Esophagus squamous epithelium (tissue), 5 donors: ENCODE measurements at places on chromosomes 7 and 10.

DNA sequence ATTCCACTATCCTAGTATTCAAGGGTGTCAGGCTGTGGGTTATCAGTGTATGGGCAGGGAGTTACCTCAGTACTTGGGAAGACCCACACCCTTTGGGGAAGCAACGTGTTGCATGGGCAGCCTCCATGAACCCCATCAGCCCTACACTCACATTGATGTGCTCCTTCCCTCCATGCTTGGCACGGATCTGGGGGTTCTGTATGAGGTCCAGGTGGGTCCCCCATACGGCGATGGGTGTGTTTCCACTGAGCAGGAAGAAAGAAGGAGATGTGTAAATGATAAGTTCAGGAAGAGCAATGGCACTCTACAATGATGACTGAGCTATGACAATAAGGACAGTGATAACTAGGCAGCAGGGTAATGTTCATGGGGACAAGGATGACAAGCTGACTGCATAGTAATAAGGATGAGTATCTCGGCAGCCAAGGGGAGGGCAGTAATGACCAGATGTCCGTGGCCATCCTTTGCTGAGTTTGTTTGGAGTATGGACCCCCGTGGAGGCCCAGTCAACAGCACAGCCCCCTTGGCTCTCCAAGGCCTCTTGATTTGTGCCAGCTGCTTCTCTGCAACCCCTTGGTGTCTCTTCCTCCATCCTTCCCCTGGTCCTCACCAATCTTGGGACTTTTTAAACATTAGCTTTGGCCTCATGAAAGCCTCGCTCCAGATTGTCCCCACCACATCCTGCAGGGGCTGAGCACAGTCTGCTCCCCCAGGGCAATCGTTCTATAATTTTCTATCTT, 394.2 kb downstream of the PLXNA4 start:
- no peak for DNase-seq

- DNase-seq = peak; percentile 4
Observed at GRCh38 chr10:13371897-13372470, 23.9 kb upstream of the SEPHS1 start.

GRCh38 chr10:132163278-132163765, 23.4 kb upstream of the DPYSL4 start:
- DNase-seq = no peak

- no peak for DNase-seq
Observed at GRCh38 chr10:77541247-77541646, 96.4 kb downstream of the KCNMA1 start.

GRCh38 chr10:33352175-33352574, 17.7 kb upstream of the NRP1 start:
- DNase-seq = no peak

DNA sequence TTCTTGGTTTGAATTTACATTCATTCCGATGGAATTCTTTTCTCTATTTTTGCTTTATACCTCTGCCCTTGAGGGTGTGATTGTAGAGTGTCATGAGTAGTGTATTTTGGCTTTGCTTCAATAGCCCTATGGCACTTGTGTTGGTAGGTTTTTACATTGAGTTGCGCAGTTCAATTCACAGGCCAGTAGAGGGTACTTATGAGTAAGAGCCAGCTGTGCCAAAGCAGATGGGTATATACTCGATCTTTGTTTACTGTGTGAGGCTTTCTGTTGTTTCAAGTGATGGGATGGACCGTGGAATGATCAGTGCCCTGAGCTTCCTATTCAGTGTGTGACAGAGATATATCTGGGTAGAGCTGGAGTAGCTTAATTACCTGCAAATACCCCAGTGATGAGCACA, 4.3 kb upstream of the AKR1C3 start:
- DNase-seq = no peak

DNA sequence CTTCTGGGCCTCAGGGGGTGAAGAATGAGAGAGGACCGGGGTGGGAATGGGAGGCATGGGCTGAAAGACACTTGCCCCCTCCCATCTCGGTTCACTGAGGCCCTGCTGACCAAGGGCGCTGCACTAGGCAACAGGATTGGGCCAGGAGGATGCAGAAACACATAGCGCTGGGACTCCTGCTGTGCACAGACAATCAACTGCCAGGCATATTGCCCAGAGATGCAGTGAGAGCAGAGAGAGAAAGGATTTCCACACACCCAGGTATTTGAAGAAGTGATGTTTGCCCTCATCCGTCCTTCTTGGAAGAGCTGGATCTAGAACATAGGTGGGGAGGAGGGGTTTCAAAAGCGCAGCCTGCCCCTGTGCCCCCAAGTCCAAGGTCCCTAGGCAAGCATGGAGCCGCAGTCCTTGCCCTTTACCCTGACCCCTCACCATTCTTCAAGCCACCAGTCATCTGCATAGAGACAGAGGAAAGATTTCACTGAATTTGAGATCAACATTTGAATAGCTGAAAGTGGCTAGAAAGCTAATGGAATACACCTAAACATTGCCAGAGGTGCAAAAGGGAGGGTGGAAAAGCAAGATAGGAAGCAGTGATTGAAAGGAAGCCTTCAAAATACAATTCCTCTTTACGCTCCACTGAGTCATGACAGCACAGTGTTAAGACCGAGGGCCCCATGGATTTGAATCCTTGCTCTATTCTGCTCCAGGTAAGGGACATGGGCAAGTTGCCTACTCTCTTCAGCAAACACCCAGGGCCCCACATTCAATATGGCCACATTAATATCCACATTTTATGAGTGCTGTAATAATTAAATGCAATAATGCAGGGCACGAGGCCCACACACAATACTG, 44.2 kb upstream of the TNS3 start:
- no peak for DNase-seq

DNA sequence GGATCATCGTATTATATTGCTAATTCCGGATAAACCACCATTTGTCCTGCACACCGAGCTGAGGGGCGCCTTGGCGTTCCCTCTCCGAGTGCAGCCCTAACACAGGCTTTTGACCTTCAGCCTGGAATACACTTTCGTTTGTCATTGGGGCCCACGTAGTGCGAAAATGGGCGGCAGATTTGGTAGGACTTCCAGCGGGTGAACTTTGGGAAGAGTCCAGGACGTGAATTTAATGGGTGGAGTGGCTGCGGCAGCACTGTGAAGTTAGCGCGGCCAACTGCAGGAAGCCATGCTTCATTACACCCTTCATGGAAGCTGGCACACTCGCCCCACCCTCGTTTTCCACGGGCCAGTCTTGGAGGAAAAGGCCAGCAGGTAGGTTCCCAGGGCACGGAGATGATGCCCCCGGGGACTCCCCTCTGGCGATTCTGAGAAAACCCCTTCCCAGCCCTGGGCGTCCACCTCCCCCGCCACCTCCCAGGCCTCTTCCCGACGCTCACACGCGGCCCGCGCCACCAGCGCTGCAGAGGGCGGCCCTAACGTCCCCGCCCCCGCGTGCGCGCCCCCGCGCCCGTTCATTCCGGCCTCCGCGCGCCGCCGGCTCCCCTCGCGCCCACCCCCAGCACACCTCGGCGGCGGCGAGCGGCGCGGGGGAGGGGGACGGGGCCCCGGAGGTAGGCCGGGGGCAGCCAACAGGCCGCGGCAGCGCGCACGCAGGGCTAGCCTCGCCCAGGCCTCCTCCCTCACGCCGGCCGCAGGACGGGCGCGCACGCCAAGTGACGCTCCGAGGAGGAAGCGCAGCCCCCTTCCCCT, at the start of gene MLLT10:
MLLT10 (plus strand) TSS at position 766 of the 813 bp plus-strand sequence. CDS start 413 bp downstream, outside the sequence.
- peak; percentile 65 for DNase-seq

GRCh38 chr7:133570321-133570720, 317.4 kb downstream of the EXOC4 start:
- DNase-seq = no peak

DNA sequence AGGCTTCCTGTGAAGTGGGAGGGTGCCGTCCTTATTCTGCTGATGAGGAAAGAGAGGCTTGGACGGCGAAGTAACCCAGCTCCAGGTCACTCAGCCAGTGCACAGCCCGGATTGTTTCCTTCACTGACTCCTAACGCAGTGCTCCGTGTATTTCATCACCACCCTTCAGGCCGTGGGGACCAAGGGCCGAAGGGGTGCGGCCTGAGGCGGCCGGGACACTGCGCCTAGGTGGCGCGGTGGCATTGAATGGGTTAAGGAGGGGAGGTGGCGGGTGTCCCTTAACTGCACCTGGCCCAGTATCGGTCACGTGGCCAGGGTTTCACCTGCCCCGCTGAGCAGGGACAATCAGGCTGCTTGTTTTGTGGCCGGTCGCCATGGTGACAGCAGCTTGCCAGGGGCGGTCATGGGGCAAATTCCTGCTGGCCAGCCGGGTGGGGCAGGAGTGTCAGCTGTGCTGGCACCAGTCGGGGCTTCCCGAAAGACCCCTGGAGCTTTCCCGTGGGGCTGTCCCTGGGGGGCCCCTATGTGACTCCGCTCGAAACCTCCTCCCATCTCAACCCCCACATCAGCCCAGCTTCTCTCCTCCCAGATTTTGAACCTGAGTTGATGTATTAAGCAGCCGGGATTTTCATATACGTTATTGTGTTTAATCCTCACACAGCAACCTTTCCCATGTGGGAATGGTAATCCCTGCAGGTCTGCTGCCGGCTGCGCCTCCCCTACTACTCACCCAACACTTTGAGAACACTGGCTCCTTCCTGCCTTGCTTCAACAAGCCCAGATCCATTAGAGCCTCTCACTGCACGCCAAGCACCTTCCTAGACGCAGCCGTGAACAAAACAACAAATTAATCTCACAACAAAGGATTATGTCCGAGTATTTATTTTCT, 4.4 kb upstream of the ABHD11 start:
- DNase-seq = no peak

- no peak for DNase-seq
Observed at GRCh38 chr7:18508443-18509427, 13.2 kb downstream of the HDAC9 start.

DNA sequence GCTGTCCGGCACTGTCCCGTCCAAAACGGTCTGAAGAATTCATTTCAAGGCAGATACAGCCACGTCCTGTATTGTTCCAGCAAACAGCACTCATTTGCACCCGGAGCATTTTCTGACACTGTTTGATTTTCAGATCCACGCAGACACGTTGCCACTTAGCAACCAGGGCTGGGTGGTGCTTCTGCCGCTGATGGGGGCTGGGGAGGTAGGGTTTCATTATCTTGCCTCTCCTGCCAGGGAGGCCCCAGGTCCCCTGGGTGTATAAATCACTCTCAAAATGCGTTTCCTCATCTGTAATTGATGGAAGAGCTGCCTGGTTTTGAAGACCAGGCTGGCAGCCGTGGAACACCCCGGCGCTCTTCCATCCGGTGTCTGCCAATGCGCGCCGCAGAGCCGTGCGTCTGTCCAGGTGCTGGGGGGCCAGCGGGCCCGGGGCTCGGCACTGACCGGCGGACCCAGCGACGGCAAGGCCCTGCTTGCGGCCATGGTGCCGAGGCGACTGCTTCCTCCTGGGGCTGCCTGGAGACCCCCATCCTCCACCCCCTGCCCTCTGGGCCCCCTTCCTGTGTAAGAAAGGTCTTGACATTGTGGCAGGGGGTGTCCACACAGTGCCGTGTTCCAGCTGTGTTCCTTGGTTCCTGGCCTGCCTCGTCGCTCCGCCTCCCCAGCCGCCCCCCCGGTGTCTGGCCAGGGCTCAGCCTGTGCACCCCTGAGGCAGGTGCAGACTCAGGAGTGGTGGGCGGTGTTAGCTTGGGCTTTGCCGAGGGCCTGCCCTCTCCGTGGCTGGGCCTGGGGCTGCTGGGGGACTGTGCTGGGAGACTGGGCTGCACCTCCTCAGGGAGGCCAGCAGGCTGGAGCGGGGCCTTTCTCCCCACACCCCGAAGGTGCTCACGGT, 16.6 kb downstream of the ADGRA1 start:
- no peak for DNase-seq

- no peak for DNase-seq
Observed at GRCh38 chr10:117216611-117217195, 19.4 kb downstream of the KCNK18 start.

DNA sequence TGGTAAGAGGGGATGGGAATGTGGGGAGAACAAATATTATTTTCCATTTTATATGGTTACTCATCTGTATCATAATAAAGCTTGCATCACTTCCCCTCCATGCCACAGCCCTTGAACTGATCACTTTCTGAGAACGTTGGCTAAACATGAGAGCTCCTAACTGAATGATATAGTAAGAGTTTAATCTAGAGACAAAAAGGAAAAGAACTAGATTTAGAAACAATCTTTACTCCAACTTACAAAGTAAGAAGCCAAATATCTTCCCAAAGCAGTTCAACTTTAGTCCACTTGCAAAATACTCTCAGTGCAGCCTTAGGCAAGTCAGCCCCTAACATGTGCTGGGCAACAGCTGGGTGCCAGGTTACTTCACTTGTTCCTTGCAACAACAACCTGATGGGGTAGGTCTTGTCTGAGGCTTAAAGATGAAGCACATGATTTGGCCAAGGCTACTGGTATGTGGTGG, 20.3 kb downstream of the SMURF1 start:
- no peak for DNase-seq

GRCh38 chr10:77401683-77402082, 235.9 kb downstream of the KCNMA1 start:
- no peak for DNase-seq

GRCh38 chr7:26365077-26365900, 73.6 kb downstream of the SNX10 start:
- no peak for DNase-seq

DNA sequence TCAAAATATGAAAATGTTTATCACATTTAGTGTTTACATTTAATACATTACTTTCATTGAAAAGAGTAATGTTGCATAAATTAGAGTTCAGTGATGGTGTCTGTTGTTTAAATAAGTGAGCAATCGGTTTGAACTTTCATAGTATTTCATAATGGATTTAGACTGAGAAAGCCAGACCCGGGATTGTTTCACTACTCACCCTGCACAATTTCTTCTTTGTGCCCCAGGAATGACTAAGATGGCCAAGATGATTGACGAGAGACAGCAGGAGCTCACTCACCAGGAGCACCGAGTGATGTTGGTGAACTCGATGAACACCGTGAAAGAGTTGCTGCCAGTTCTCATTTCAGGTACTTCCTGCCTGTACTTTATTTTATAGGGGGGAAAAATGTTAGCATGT, 74.6 kb downstream of the VCL start:
- DNase-seq = no peak

DNA sequence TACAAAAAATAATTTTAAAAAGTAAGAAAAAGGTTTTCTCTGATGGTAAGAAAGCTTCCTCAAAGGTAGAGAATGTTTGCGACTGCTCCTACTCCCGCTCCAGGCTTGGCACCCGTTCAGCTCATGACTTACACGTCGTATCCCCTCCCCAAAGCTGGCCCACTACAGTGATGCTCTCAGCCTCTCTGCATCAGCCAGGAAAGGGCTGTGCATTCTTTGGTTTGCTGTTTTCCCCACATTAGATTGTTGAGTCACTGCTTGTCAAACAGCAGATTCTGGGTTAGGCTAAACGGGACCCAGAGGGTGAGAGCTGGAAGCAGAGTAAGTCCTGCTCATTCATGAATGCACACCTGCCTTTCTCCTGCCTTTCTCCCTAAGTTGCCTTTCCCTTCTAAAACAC, 54.7 kb upstream of the NMT2 start:
- no peak for DNase-seq

- DNase-seq = no peak
Observed at GRCh38 chr7:154441811-154442210, 389.6 kb downstream of the DPP6 start.

- no peak for DNase-seq
Observed at GRCh38 chr10:34107626-34108516, 707.2 kb downstream of the PARD3 start.
